ENCODE measurements at places on chromosomes 6 and 20.

- DNase-seq: no peak
These were observed 370.3 kb downstream of the CD109 start for GRCh38 chr6:74066168-74066871.

DNA sequence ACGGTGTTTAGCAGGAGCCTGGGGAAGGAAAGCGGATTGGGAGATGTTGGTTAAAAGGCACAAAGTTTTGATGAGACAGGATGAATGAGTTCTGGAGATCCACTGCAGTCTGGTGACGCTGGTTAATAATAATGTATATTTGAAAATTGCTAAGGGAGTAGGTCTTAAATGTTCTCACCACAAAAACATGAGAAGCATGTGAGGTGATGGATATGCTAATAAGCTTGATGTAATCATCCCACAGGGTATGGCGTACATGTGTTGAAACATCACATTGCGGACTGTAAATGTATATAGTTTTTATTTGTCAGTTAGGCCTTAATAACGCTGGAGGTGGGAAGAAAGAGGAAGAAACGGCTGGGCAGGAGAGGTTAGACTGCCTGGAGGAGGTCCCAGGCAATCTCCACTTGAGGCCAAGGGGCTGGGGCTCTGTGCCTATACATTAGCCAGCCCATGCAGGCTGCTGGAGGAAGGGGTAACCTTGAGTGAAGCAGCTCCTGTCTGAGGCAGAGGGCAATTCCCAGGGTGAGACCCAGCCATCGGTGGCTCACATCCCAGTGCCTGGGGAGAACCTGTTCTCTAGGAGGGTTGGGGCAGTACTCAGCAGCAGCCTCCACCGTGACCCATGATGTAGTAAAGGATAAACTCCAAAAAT is 188.2 kb upstream of the QKI start:
- DNase-seq: no peak

DNA sequence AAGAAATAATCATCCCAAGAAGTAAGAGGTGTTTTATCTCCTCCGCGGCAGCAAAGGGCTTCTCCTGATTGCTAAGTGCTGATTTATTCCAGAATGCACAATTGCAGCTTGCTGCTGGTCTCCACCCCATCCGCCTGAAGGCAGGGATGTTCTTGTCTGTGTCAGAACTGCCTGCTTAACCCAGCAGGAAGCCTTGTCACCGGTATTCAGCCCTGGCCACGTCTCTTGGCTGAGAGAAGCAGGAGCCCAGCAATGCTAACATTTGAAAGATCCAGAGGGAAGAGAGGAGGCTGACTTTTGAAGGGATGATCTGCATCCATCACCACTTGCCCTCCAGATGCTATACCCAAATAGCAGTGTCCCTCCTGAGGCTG is 4.2 kb downstream of the SCML4 start:
- DNase-seq: no peak

- DNase-seq: no peak
These were observed 25.4 kb downstream of the UNC5CL start for GRCh38 chr6:41013466-41014153.

GRCh38 chr20:408843-409696 is 971 bp downstream of the RBCK1 start:
- no peak for DNase-seq

- DNase-seq: peak; percentile 92
These were observed 6.7 kb upstream of the IFT52 start for GRCh38 chr20:43583982-43584432.

- DNase-seq: no peak
These were observed 1.8 kb upstream of the CLVS2 start for GRCh38 chr6:122994256-122994655.

Data from GM04503 (cell line).